NCI-H1105 (cell line): ENCODE measurements at places on chromosomes 2 and 18.
A peak's percentile ranks its signal among the peaks of the same experiment; 100 is the strongest.

DNA sequence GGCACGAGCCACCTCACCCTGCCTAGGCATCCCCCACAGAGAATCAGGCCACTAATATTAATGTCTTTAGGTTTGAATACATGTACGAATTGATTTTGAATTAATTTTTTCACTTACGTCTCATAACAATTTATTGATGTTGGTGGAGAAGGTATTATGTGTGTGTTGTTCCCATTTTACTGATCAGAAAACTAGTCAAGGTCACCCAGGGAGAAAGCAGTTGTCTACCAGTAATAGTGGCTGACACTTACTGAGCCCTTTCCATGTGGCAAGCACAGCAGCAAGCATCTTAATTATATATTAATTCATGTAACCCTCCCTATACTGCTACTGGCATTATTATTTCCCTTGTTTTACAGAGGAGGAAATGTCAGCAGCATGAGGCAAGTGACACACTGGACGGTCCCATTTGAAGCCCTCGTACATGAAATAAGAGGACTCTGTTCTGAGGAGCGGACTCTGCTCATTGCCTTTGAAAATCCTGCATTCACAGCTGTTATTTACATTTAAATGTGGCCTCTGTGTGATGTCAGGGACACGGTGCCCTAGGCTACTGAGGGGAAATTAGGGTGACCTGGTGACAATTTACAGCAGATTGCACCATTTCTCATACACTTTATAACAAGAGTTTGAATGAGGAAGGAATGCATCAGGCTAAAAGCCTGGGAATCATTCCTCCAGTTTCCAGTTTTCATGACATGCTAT, 30.9 kb upstream of the KCNE4 start:
- no peak for DNase-seq

DNA sequence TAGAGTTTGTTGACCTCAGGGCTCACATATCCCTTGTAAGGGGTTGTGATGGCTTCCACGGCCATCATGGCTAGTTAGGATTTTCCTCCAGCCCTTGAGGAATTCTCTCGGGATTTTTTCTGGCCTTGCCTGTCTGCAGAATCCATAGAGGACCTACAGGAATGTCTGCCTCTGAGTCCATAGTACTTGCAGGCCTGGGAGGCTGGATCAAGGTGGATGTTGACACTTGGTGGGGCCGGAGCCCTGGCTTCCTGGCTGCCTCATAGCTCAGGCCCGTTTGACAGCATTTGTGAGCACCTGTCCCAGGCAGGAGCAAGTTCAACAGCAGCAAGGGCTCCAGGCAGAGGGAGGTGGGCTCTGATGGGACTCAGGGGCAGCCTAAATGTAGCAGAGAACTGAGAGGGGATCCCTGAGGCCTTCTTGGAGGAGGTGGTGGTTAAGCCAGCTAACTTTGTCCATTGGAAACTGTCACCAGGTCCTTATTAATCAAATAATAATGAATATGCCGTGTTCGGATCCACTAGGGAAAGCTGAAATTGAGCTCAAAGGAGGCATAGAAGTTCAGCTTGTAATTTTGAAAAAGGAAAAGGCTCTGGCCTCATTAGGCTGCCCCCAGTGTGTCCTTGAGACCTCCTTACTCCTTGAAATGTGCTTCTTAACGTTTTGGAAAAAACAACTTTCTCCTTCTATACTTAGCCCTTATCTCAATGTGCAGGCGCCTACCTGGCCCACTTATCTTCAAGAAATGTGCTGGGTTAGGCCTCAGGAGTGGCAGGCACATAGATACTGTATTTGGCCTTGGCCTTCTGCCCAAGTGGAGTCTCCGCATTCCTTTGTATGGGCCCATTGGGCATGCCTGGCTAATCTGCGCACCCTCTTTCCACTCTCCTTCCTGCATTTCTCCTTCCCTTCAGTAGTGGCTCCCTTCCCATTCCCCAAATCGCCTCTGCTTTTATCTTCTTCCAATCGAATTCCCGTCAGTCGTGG, 66.9 kb downstream of the HPCAL1 start:
- no peak for DNase-seq

- no peak for DNase-seq
Observed at GRCh38 chr18:35245719-35246317, 5.0 kb downstream of the ZNF397 start.

DNA sequence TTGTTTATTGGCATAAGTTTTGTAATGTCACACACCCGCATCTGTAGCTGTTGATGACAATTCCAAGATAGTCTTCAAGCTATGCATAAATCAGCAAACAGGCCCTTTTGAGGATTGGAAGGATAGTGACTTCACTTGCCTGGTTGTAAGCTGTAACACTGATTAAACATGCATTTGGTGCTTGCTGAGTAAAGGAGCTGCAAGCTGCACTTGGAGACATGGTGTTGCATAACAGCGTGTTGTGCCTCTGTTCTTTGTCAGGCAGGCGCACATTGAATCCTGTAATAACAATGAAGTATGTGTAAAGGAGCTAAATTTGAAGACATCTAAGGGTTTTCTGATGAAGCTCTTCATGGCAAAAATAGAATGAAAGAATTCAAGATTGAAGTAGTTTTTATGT, 68.7 kb upstream of the TTC27 start:
- no peak for DNase-seq

- no peak for DNase-seq
Observed at GRCh38 chr2:34627003-34627402, 1027.9 kb upstream of the FAM98A start.

DNA sequence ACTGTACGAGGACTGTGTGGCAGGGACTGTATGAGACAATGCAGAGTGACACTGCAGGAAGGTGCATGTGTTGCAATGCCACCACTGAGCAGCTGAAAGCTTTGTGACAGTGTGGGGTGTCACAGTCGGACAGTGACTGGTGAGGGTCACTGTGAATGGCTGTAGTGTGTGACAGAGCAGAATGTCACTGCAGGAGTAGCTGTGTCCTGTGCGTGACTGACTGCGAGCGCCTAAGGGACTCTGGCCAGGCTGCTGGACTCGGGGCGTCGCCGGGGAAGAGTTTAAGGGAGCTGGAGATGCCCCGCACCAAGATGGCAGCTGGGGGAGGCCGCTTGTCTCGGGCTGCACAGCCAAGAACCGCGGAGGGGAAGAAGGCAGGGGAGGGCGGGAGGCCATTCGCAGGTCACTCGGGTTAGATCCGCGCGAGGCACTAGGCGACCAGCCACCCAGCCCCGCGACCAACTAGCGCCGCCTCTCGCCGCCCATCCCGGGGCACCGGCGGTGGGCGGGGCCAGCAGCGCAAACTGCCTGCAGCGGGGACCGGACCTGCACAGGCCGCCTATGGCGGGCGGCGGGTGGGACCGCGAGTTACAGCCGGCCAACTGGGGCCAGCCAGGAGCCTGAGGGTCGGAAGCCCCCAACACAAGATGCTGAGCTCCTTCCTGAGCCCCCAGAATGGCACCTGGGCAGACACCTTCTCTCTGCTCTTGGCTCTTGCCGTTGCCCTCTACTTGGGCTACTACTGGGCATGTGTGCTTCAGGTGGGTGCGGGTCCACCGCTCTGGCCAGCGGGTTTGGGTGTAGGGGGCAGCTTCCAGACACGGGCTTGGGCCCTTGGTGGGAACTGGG, at the start of gene ABHD1:
Gene ABHD1, plus strand, starts transcription at position 514 of the 849 bp plus-strand sequence. Its CDS starts 134 bp downstream, at position 648.
- no peak for DNase-seq

DNA sequence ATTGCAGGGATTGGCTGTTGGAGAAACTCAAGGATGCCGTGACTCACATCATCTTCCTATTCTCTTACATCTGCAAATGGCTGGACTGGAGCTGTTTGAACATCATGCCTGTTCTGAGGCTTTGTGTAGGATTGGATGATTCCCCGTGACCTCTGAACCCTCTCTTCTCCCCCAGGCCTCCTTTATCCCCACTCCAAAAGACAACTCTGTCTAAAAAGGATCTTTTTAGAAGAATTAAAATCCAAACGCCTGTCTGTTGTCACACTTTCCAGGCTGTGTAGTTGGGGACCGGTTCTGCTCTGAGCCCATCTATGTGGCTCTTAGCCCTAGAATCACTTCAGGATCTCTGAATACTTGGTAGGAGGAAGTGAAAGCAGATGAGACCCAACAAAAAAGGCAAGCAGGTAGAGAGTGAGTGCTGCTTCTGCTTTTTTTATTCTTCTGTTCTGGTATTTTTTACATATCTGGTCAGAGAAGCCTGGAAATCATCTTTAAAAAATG, 565 bp downstream of the SP140 start:
- DNase-seq = no peak

GRCh38 chr18:44586782-44587524, 93.7 kb upstream of the SETBP1 start:
- DNase-seq = no peak

GRCh38 chr2:179995741-179996515, 11.2 kb downstream of the CWC22 start:
- DNase-seq = no peak

DNA sequence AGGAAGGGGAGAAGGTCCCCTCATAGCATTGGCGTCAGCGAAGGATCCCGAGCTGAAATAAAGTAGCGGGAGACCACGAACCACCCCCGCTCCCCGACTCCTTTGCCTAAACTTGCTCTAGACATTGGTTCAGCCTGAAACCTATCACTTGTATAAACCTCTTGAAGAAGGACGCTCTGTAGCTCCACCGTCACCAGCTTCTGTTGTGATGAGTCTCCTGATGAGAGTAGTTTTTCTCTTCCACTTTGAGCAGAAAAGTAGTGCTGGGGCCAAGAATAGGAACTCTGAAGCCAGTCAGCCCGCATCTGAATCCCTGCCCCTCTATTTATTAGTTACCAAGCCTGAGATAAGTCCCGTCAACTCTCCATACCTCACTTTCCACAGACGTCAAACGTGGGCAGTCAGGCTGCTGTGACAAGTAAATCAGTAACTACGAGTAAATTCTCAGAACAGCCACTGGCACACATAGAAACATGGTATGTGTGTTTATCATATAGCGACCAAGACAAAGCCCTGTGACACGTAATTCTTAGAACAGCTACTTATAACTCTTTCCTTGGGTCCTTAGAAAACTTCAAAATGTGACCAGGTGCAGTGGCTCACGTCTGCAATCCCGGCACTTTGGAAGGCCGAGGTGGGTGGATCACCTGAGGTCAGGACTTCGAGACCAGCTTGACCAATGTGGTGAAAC, 61.7 kb downstream of the CD226 start:
- no peak for DNase-seq

DNA sequence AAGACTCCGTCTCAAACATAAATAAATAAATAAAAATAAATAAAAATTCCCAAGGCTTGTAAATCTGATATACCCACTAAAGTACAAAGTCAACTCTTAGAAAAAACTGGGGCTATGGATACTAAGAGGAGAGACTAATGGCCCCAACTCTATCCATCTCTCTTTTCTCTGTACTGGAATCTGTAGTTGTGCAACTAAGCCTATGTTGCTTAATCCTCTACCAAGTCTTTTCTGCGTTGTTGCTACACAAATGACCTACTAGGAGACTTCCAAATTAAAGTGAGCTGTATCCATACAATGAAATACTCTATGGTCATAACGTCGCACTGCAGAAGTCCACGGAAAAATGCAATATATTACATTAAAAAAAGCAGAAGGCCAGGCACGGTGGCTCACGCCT, 8.1 kb downstream of the MRPS5 start:
- no peak for DNase-seq

- DNase-seq = no peak
Observed at GRCh38 chr2:43305012-43305411, 78.6 kb upstream of the ZFP36L2 start.

DNA sequence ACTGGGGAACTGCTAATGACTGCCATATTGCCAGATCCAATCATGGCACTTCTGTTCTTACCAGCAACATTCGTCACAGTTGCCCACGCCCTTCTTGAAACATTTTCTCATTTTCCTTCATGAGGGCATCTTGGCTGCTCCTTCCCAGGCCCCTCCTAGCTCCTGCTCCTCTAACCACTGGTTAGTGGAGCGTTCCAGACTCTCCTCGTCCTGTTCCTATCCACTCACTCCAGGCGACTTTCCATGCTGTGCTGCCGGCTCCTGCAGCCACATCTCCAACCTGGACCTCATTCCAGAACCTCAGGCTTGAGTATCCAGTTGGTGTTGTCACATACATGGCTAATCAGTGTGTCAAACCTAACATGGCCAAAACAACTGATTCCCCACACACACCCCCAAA, 1.3 kb upstream of the ADI1 start:
- DNase-seq = no peak

- no peak for DNase-seq
Observed at GRCh38 chr2:135786823-135787222, 45.2 kb downstream of the UBXN4 start.

GRCh38 chr2:56118474-56118873, 65.3 kb upstream of the CCDC85A start:
- DNase-seq = no peak

- no peak for DNase-seq
Observed at GRCh38 chr2:203940039-203940438, 3.5 kb downstream of the ICOS start.

GRCh38 chr2:176536439-176537133, 267.3 kb downstream of the MTX2 start:
- DNase-seq = peak; percentile 34

DNA sequence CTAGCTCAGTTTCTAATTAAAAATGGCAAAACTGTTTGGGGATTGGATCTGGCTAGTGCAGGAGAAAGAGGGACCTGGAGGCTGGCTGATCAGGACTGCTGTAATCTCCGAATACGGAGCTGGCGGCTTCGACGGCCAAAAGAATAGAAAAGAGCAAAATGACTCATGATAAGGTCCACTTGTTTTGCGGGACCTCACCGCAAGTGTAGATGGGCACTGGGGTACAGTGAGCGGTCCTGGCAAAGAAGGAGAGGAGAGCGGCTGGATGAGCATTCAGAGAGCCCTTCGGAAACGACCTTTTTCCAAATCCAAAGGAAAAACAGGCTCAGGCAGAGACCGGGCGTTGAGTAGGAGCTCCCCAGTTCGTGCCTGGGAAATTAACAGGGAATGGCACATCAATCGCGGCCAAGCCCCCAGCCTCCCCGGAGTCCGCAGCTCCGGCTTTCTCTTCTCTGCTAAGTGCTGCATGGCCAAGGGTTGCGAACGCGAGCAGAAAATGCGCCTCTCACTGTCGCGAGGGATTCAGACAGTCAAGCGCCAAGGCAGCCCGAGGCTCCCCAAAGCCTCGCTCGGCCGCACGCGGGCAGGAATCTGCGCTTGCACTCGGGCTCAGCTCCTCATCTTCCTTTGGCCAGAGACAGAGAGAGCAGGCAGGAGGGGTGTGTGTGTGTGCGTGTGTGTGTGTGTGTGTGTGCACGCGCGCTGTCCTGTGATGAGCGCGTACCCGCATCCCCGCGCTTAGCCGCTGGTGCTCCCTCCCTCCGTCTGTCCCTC, 1.8 kb downstream of the DCC start:
- peak; percentile 38 for DNase-seq

- DNase-seq = no peak
Observed at GRCh38 chr2:190526105-190526750, 8.3 kb downstream of the NEMP2 start.
